NCI-H526 (cell line): ENCODE measurements at places on chromosomes 3 and 15.

- no peak for DNase-seq
These were observed 9.4 kb upstream of the P2RY1 start for GRCh38 chr3:152825566-152825965.

DNA sequence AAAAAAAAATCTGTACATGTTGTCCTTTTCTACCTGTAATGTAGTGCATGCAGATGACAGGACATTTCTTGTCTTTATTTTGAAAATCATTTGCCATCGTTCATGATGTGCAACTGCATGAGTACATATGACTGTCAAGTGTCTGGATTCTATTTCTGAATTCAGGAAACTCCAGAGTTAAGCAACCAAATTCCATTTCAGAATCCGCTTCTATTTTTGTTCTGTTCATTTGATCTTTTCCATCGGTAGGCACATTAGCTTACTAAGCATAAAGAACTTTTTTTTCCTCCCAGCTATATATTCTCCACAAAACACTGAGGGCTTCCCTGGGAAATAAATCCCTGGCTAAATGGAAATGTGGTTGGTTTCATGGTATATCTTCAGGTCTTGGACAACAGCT, 365.6 kb downstream of the PTPRG start:
- DNase-seq, result no peak

DNA sequence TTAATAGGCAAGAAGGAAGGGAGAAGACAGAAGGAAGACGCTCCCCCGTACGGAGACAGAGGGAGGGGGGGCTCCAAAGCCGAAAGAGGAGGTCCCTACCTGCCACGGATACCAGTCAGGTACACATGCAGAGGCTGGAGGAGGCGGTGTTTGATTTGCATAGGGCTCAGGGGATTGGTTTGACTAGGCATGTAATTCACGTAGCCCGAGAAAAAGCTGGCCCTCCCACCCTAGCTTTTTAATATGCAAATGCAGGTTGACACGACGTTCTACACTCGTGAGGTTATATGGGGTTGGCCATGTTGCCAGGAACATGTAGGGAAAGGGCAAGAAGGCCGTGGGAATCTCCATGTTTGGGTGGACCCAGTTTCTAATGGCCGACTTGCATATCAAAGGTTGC, 29.8 kb downstream of the ZNF592 start:
- DNase-seq, result peak; percentile 35

DNA sequence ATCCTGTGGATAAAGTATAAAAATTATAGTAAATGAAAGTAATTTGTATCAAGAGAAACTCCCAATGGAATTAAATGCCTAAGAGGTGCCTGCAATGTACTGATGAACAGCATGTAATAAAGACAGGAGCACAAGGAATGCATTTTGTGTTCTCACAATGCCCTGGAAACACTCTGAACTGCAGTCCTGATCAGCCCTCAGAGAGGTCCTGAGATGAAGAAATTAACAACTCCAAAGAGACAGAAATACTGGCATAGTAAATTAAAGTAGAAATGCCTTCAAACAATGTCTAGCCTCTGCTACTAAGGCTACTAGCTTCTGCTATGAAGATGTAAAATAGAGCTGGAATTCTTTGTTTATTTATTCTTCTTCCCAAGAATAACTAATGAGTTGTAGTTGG, 59.9 kb downstream of the CFAP20DC start:
- no peak for DNase-seq

DNA sequence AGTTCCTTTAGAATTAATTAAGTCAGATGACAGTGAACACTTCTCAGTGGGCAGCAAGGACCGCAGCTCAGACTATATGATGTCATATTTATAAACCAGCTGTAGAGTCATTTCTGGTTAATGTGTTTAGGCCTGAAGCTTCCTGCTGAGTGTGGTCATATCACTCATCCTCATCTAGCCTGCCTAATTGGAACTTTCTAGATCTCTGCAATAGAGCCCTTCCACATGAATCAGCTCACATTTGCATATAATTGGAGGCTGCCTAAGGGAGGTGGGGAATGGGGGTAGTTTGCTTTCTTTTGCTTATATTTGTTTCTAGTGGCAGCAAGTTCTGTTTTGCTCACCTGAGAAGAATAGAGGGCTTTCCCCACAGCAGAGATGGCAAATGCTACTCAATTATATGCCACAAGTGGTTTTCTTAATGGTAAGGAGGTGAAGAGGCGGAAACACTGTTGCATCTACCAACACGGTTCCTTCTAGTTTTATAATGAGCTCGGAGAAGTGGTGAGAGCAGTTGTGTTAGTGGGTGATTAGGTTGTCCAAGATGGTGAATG, 148.1 kb downstream of the KLHL25 start:
- DNase-seq, result no peak

- no peak for DNase-seq
These were observed 37.6 kb downstream of the ZNF148 start for GRCh38 chr3:125337506-125337905.

DNA sequence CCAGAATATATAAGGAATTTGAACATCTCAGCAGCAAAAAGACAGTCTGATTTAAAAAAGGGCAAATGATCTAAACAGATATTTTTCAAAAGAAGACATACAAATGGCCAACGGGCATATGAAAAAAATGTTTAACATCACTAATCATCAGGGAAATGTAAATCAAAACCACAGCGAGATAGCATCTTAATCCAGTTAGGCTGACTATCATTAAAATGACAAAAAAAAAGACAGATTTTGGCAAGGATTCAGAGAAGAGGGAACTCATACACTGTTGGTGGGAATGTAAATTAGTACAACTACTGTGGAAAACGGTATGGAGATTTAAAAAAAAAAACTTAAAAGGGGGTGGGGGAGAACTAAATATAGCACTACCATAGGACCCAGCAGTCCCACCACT, 47.9 kb downstream of the RNF13 start:
- no peak for DNase-seq

DNA sequence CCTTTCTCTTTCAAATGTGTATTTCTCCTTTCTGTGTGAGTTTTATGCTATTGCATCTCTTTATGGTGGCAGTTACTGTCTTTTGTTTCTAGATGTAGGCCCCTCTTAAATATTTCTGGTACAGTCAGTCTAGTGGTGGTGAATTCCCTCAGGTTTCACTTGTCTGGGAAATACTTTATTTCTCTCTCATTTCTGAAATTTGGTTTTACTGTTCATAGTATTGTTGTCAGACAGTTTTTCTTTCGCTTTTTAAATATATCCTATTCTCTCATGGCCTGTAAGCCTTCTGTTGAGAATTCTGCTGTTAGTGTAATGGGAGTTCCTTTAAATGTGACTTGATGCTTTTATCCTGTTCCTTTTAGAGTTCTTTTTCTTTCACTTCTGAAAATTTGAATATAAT, 874.0 kb downstream of the PLOD2 start:
- DNase-seq, result no peak

GRCh38 chr3:10444511-10444910, 60.9 kb downstream of the ATP2B2 start:
- DNase-seq, result no peak

DNA sequence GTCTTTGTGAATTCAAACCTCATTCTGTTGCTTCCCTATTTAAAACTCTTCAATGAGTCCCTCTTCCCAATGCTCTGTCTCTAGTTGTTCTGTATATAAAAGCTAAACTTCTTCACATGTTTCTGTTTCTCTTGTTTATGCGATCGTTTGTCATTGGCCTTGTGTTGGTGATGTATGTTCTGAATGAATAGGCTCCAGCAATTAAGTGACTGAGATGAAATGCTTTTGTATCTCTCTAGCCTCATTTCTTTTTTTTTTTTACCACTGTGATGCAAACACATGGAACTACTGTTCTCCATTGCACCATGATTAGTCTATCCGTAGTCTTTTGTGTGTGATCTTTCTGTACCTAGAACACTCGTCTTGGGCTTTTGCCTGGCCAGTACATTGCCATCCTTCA, 380.5 kb upstream of the TPRG1 start:
- DNase-seq, result no peak

- no peak for DNase-seq
These were observed 8.5 kb upstream of the IL17RD start for GRCh38 chr3:57173687-57174086.

- DNase-seq, result peak; percentile 19
These were observed 52.8 kb downstream of the RGMA start for GRCh38 chr15:93035953-93036810.

DNA sequence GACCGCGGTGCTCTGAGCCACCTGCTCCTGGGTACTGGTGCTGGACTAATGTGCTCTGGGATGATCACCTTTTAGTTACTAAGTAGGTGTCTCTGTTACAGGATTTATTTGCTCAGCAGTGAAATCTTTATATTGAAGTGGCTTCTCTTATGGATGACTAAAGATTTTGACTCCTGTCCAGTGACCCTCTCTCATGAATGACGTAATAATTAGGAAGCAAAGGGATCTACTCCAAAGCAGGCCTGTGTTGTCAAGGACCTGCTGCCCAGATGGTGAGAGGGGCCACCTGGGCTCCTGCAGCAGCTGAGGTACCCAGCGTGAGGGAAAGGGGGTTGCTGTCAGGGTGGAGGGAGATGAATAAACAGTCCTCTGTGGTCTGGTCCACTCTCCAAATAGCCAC, 263.6 kb downstream of the GABRG3 start:
- no peak for DNase-seq

GRCh38 chr3:12571986-12572385, 15.1 kb downstream of the MKRN2 start:
- no peak for DNase-seq

GRCh38 chr3:150607267-150608065, 4.3 kb downstream of the SELENOT start:
- DNase-seq, result peak; percentile 68

DNA sequence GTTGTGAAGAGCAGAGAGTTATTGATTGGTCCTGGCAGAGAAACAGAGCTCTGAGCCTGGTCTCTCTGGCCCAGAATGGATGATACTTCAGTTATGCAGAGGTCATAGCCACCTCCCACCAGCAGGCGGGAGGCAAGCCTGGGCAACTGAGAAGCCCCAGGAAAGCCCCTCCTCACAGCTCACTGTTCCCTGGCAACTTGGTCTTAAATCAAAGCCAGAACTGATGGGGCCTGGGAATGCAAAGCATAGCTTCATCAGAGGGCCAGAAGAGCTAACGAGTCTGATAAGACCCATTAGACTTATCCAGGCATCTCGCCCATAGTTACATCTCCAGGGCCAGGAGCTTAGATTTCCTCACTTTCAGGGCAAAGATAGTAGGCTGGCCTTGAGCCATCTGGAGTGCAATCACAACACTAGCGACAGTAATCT, 5.5 kb upstream of the COLQ start:
- DNase-seq, result no peak

- DNase-seq, result no peak
These were observed 47.5 kb downstream of the CHL1 start for GRCh38 chr3:244041-244440.

GRCh38 chr3:6667354-6667753, 193.6 kb upstream of the GRM7 start:
- no peak for DNase-seq

- DNase-seq, result no peak
These were observed 29.7 kb downstream of the ARNT2 start for GRCh38 chr15:80433836-80434235.

- no peak for DNase-seq
These were observed 25.8 kb downstream of the FAM98B start for GRCh38 chr15:38479756-38480155.

GRCh38 chr3:54999159-54999558, 71.3 kb upstream of the LRTM1 start:
- no peak for DNase-seq

- DNase-seq, result no peak
These were observed 89.5 kb downstream of the ITPR1 start for GRCh38 chr3:4582624-4583023.

DNA sequence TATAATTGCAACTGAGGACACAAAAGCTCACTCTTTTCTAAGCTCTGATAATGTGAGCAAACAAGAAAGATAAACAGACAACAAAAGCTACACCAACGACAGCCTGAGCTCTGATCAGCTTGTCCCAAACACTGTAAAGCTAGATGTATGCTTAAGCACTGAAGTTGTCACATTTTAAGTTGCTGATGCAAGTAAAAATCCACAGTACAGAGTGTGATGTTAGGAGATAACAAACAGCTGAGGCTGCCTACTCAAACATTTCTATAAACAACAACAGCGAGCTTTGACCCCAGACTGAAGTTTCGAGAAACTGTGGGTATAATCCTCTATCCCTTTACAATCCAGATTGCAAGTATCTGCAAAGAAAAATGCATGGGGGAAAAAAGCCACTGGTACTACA, 10.7 kb downstream of the MTHFS start:
- no peak for DNase-seq

DNA sequence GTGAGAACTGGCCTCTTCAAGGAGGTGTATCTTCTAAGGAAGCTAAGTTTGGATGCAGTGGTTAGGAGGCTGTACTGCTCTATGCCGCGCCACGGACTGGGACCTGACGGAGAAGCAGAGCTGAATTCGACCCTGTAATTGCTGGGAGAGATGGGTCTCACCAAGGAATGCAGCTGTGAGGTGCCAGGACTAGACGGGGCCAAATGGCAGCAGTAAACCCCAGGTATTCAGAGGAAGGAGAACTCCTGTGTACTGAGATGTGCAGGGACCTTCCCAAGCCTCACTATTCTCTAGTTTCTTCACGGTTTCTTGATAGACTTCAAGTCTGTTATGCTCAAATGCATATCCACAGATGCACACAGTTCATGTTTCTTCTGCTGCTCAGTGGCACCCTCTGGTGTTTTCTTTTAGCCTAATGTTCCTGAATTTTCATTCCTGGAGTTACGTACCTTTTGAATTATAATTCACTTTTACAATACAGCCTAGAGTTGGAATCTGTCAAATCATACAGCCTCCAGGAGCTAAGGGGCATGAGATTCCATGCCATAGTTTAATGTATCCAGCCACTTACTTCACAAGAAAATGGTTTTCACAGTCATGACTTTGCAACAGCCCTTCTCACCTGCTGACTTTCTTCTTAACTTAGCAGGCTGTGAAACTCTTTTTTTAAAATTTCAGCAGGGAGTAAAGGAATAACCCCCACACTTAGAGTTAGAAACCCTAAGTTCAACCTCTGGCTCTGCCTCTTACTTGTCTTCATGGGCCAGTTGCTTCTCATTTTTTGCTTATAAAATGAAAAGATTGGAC, 61.8 kb downstream of the GLDN start:
- peak; percentile 33 for DNase-seq

DNA sequence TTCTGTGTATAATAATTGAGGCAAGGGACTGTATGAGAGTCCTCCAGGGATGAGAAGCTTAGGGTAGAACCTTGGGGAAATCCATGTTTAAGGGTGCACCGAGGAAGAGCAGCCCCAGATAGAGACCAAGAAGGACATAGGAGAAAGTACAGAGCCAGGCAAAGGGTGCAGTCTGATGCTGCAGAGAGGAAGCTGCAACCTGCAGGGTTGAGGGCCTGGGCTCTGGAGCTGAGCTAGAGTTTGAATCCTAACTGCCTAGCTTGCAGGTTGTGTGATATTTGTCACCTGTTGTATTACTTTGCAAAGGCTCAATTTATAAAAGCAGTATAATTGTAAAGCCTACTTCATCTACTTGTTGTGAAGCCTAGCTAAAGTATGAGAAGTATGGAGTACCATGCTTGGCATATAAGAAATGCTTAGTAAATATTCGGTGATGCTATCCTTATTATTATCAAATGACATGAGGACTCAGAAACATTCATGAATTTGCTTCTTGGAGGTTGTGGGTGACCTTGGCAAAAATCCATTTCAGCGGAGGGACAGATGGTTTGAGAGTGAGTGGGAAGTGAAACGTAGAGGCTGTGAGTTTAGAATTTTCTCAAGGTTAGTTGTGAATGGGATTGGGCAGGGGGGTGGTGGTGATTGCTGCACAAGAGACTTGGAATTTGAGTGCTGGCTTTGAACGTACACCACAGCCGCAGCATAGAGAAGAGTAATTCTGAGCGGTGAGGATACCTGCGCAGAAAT, 43.8 kb downstream of the PLCL2 start:
- DNase-seq, result no peak

GRCh38 chr3:58013099-58013498, 4.9 kb downstream of the FLNB start:
- DNase-seq, result no peak

GRCh38 chr3:52177701-52178042, 20.3 kb upstream of the ALAS1 start:
- DNase-seq, result no peak
